CD4-positive, alpha-beta T cell treated with Interferon alpha-2 for 1 hour (primary cell): ENCODE measurements at places on chromosomes 11 and 22.

DNA sequence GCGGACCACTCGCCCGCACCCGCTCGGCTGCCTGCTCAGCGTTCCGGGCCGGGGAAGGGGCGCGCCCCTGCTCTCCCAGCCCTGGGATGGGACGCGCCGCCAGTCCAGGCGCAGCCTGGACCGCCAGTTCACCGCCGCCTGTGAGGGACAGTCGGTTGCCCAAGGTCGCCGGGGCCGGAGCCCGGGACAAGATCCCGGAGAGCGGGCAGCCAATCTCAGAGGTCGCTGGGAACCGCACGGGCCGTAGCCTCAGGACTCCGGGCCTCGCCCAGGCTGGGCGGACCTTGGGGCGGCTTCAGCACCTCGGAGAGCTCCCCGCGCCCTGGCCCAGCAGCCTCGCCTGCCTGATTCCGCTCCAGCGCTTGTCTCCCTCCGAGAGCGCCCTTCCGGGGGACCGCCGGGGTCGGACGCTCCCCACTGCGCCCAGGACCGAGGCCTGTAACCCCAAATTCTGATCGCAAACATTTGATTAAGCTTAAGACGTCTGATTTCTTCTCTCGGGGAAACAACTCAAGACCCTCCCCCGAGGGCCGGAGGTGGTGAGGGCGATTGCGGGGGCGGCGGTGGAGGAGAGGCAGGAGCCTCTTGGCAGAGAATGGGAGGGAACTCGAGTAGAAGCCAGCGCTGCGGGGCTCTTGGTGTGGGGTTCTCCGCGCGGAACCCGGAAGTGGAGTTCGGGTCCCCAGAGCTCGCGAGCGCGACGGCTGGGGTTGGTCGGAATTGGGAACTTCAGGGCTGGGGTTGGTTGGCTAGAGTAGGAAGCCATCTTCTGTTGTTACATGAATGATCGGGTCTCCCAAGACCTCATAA is 1.1 kb upstream of the CHRM4 start:
- DNase-seq: peak; percentile 69

DNA sequence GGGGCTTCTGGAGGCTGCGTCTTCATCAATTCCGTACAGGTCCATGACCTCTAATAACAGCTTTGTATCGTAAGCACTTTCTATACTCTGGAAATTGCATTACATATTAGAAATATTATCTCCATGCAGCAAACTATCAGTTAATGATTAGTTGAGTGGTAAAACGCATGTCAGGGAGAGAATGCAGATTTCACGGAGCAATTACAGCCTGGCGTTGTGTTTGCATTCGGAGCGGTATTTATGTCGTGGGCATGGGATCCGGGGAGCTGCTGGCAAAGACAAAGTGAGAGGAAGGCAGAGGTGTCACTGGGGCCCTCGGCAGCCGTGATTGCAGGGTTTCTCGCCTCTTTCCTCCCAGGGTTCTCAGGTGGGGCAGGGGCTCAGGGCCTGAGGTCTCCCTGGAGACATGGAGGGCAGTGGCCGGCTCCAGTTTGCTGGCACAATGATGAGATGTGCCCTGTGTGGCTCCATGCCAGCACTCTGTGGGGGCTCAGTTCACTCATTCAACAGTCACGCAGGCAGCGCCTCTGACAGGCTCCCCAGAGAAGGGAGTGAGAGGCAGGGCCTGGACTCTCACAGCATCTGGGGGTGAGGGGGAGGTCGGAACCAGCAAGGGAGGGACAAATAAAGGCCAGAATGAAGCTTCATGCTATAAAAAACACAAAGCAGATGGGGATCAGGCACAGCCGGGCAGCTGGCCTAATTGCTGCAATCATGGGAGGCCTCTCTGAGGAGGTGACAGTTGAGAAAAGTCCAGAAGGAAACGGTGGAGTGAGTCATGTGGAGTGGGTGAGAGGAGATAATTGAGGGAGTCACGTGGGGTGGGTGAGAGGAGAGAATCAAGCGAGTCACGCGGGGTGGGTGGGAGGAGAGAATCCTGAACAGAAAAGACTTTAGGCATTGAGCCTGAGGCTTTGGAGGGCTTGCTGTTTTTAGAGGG is 1002.7 kb downstream of the BRD1 start:
- DNase-seq: no peak

DNA sequence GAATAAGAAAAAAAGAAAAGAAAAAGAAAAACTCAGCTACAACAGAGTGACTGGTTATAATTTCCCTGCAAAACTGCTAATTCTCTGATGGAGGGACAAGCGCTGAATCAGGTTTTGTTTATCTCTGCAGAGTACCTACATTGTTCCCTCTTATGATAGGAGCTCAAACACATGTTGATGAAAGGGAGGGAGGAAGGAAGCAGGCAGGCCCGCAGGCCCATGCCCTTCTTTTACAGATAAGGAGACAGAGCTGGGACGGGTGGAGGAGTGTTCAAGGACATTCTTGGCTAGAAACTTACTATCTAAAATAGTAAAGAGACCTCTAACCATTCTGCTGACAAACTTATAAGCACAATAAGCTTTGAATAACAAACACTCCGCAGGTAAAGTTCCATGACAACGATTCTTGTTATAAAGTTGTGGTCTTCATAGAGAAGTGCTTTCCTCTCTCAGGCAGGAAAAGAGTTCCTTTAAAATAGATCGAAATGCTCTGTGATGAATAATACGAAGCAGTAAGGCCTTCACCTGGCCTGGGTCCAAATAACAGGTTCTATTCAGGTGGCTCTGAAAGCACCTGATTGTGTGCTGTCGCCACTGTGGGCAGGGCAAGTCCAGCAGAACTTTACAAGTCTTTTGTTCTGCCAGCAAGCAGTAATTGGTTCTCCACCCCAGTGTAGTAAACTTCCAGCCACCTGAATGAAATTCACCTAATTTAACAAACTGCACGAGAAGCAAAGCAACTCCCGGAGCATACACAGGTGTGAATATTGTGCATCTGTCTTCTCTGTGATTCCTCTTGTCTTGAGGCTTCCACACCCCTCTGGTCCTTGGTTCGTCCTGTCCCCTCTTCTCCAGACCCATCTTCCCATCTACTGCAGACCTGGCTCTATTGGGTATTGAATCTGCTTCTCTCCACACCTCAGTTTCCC is 15.3 kb upstream of the MICAL2 start:
- DNase-seq: no peak

DNA sequence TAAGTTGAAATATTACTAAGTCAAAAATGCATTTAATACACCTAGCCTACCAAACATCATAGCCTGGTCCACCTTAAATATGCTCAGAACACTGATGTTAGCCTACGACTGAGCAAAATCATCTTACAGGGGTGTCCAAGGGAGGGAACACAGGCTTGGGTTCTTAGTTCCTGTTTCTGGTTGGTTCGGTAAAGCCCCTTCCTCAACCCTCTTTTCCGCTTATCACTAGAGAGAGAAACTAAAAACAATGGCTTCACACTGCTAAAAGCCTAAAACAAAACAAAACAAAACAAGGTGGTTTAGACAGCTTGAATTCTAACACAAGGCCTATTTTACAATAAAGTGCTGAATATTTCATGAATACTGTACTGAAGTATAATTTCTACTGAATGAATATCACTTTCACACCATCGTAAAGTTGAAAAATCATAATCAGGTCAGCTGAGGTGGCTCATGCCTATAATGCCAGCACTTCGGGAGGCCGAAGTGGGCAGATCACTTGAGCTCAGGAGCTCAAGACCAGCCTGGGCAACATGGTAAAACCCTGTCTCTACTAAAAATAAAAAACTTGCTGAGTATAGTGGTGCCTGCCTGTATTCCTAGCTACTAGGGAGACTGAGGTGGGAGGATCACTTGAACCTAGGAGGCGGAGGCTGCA is 118.0 kb downstream of the SIK3 start:
- DNase-seq: peak; percentile 52

DNA sequence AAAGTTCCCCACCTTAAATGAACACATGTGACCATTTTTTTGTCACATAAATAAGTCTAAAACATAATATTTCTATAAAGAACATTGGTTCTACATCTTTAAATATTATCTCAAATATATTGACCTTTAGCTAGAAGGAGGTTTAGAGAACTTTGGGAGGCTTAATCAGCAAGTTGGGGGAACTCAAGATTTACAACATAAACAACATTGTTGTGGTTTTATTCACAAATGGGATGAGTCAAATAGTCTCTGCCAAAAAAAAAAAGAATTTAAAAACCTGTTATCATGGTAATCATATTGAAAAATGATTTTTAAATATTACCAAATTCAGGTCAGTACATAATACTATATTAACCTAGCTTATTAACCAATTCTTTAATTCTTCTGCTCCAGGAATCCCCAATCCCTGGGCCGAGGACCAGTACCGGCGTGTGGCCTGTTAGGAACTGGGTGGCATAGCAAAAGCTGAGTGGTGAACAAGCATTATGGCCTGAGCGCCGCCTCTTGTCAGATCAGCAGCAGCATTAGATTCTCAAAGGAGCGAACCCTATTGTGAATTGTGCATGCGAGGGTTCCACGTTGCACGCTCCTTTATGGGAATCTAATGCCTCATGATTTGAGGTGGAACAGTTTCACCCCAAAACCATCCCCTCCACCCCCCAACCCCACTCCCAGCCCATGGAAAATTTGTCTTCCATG is 98.2 kb downstream of the RDX start:
- DNase-seq: no peak

DNA sequence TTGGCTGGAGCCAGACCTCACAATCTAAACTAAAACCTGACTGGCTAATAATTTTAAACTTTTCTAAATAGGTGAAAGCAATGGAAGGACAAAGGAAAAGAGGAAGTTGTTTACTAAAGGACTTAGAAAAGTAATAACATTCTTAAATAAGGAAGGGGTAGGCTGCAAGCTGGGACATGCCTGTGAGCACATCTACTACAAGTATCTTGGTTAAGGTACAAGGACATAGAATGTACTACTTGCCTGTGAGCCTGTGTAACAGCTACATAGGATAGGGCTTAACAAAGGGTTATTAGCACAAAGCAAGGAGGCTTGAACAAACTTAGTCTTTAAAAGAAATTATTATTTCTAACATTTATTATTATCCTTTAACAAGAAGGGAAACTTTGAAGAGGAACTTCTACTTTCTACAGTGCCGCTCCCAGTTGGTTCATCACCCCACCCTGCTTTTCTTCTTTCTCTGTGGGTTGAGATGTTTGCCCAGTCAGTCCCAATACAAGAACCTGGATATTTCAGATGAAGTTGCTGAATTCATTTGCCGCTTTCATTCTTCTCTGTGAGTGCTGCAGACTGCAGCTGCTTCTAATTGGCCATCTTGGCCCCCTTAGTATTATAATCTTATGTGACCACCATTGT is 87.5 kb downstream of the PRMT3 start:
- DNase-seq: no peak

DNA sequence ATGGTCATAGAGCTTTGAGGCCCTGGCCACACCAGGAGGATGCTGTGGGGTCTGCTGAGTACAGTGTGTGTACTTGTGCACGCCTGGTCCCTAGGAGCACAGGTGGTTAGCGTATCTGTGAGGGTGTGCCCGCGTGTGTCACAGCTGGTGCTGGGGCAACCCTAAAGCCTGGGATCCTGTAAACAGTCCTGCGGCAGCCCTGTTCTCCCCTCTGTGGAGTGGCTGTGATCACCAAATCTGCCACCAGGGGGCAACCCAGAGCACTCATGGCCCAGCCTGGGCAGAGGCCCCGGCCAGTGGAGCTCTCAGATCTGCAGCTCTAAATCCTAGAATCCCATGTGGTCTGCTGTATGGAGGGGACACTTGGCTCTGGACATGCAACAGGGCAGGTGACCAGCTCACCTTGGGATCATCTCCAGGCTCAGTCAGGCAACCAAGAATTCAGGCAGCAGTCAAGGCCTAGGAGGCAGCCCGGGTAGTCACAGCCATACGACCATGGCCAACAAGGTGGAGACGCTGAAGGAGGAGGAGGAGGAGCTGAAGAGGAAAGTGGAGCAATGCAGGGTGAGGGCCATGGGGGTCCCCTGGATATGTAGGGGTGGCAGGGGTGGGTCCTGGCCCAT is 3.9 kb downstream of the SH3BP1 start:
- DNase-seq: peak; percentile 86

DNA sequence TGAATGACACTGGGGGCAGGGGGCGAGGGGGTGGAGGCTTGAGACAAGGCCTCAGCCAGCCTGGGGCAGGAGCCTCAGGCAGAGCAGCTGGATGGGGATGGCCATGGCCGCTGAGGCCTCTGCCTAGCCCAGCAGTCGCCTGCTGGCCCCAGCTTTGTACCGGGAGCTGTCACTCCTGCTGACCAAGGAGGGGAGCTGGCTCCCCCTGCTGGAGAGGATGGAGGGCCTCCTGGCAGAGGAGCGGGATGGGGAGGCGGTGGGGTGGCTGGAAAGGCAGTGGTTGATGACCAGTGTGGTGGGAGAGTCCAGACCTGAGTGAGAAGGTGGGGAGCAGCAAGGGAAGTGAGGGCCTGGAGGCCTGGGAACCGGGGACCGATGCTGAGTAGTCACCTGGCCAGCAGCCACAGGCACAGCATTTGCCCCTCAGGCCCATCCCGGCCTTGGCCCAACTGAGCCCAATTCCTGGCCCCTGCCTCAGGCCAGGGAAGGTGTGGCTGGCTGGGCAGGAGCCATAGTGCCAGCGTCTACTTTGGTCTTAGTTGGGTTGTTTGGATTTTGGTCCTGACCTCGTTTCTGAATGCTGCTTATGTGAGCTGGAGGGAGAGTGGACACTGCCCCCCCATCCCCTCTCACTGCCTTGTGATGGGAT is 6.0 kb upstream of the SUSD2 start:
- peak; percentile 60 for DNase-seq

- DNase-seq: no peak
Measured at GRCh38 chr11:122861631-122862030, 20.9 kb upstream of the JHY start.

GRCh38 chr11:115075356-115075755 is 397.0 kb downstream of the NXPE2 start:
- no peak for DNase-seq

- DNase-seq: no peak
Measured at GRCh38 chr11:115222863-115223530, 281.2 kb downstream of the CADM1 start.

DNA sequence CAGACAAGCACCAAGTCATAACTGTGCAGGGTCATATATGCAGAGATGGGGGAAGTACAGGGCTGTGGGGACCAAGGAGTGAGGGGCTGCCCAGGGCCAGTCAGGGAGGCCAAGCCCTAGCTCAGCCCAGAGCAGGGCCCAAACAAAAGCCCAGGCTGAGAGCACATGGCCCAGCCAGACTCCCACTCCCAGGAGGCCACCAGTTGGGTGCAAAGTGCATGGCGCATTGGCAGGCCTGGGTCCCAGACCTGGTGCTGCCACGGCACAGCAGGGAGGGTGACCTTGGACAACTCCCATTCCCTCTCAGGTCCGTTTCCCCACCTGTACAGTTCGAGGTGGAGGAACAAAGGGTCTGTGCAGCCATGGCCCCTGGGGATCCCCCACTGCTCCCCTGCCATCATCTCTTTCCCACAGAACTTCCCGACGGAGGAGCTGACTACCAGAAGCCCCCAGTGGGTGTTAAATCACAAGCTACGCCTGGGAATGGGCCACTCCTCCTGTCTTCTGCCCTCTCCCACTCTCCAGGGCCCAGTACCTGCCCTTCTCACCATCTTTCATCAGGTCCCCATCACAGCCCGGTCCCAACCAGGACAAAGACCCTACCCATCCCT is 608 bp downstream of the NIPSNAP1 start:
- no peak for DNase-seq
